ENCODE measurements at places on chromosomes 12 and 14.
A peak's percentile ranks its signal among the peaks of the same experiment; 100 is the strongest.

DNA sequence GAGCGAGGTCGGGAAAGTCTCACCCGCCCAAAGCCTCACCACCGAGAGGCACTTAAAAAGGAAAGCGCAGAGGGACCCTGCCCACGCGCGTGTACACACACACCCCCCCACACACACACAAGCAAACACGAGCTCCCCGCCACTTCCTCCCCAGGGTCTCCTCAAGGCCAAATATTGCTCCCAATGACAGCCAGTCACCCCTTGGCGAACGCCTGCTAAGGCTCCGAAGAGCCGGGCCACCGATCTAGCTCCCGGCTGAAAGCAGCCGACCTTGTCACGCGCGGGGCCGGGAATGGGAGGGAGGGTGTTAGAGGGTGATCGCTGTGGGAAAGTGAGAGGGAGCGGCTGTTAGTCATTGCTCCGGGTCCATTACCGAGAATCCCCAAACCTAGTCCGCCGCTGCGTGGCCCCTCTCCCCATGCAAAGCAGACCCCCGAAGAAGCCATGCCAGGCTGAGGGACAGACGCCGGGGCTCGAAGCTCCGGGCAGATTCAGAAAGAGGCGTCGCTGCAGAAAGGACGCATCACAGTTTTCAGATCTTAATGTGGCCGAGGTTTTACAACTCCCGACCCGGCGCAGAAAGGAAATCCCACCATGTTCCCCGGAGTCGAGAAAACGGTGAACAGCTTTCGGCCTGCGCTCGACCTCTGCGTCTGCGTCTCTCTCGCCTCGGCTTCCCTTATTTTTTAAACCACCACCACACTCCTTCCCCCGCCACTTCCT, 2.6 kb downstream of the BMP4 start:
- DNase-seq, result no peak

DNA sequence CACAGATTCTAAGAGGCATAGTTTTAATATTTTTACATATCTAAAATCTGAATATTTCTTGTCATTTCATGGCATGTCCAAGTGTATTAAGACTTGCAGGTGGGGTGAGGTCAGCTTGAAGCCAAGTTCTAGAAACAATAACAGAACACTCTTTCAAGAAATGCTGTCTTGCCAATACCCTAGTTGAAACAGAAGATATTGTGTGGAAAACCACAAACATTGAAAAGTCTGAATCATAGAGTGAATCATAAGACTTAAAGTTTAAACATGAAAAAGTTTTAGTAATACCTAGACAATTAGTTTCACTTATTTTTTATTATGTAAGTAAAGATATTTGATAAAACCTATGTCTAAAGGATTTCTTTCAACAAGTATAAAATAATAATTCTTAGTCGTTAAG, 191.5 kb upstream of the CAND1 start:
- DNase-seq, result no peak

DNA sequence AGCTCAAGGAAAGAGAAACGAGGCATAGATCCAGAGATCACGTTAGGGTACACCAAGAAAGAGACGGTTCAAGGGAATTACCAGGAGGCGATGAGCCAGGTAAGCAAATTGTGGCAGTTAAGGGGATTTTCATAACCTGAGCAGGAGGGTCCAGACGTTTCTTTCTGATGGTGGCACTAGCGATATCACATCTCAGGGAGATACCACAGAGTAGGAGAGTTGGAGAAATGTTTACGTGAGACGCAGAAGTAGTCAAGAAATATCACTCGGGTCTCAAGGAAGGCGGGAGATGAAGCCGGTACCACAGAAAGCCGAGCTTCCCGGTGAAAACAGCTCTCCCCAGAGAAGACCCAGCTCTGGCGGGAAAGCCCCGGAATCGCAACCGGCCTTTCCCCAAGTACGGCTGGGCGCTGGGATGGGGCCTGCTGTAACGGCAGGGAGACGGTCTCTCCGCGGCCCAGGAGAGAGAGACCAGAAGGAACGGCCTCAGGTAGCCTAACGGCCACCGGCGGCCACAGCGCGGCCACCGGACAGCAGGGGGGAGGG, 485 bp downstream of the SENP1 start:
- DNase-seq, result peak; percentile 28

GRCh38 chr12:107325075-107325608, 231.8 kb upstream of the CRY1 start:
- no peak for DNase-seq

DNA sequence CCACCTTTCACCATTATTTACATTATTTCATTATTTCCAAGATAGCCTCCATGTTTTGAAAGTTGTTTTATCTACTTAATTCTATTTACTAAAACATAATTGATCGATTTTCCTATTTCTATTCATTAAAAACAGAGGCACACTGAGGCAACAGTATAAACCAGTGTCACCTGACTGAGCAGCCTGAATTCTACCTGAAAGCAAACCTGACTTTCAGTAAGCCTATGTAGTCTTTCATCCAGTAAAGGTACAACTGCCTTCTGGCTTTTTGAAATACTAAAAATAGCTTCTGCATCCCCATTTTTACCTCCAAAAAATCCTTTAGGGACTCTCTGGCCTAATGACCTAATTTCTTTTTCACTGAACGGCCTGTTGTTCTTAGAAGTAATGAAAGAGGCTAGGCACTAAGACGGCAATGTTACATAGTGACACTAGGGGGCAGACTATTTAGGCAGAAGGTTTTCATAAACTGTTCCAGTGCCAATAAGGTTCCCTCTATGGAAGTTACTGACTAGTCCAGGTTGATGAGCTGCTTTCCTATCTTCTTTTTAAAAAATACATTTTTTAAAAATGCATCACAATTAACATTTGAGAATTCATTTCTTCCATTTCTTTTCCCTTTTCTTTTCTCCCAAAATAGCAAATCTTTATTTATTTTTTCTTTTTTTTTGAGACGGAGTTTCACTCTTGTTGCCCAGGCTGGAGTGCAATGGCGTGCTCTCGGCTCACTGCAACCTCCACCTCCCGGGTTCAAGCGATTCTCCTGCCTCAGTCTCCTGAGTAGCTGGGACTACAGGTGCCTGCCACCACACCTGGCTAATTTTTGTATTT, 17.5 kb downstream of the ANAPC5 start:
- no peak for DNase-seq

GRCh38 chr14:61499991-61500390, 178.6 kb downstream of the PRKCH start:
- DNase-seq, result no peak

GRCh38 chr12:2691345-2692071, 103.3 kb upstream of the FKBP4 start:
- no peak for DNase-seq

DNA sequence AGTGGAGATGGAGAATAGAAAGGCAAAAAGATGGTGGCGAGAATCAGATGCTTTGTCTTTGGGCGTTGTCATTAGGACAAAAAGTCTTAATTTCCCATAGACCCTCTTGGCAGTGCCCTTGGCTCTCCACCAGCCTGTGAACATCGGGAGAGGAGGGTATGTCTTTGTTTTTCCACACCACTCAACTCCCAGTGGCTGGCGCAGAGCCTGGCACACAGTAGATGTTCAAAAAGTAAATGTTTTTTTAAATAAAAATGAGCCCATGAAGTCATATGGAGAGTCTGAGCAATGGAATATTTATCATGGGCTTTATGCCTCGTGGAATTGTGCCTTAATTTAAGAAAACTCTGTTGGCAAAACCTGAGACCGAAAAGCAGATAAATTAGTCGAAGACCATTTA, 90.4 kb downstream of the SRGAP1 start:
- DNase-seq, result no peak

DNA sequence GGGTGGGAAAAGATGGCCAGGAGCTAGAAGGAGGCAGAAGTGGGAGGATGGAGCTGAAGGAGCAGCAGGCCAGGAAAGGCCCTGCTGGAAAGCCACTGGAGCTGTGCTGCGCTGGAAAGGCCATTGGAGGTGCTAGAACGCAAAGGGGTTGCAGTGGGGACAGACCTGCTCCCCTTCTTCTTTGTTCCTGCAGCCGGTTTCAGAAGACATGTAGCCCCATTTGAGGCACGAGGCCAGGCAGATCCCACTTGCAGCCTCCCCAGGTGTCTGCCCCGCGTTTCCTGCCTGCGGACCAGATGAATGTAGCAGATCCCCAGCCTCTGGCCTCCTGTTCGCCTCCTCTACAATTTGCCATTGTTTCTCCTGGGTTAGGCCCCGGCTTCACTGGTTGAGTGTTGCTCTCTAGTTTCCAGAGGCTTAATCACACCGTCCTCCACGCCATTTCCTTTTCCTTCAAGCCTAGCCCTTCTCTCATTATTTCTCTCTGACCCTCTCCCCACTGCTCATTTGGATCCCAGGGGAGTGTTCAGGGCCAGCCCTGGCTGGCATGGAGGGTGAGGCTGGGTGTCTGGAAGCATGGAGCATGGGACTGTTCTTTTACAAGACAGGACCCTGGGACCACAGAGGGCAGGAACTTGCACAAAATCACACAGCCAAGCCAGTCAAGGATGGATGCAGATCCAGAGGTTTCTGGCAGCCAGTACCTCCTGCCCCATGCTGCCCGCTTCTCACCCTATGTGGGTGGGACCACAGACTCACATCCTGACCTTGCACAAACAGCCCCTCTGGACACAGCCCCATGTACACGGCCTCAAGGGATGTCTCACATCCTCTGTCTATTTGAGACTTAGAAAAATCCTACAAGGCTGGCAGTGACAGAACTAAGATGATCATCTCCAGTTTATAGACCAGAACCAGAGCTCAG, 2.3 kb upstream of the GPR162 start:
- DNase-seq, result no peak

- DNase-seq, result no peak
Measured at GRCh38 chr12:68977335-68977734, 44.4 kb upstream of the CPM start.

- DNase-seq, result no peak
Measured at GRCh38 chr12:102468261-102468915, 12.0 kb downstream of the IGF1 start.

GRCh38 chr14:68879841-68880575, 87.1 kb upstream of the ZFP36L1 start:
- DNase-seq, result no peak

DNA sequence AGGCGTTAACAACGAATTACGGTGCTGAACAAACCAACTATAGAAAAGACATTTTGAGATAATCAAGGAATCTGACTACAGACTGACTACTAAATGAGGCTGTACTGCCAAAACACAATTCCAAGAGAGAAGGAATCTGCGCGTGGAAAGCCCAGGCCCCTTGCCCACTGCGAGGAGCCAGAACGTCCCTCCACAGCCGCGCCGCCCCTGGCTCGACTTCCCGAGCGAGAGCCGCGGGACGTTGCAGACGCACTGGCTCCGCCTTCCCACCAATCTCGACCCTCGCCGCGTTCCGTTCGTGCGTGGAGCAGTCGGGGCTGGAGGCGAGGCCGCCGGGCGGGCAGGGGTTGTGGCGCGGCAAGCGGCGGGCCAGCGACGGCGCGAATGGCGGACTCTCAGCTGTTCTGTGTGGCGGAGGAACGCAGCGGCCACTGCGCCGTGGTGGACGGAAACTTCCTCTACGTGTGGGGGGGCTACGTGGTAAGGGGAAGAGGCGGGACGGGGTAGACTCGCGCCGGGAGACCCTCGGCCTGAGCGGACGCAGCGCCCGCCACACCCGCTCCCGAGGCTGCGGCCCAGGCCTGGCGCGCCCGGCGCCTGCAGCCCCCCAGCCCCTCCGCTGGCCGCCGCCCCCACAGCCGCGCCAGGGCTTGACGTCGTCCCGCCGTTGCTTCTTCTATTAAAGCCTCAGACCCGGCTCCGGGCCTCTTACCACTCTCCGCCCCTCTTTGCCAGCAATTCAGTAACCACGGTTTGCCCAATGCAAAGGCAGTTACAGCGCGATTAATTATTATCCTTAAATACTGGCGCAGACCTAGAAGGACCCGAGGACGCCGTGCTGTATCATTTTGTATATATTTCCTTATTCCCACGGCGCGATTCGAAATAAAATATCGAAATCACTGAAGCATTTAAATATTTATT, at the start of gene KLHDC1:
Gene KLHDC1, plus strand, starts transcription at position 310 of the 924 bp plus-strand sequence. Its CDS starts 75 bp downstream, at position 385.
- DNase-seq, result peak; percentile 56

GRCh38 chr14:31232081-31232480, 24.5 kb upstream of the HECTD1 start:
- no peak for DNase-seq

GRCh38 chr14:102918438-102918837, 4.0 kb upstream of the AMN start:
- DNase-seq, result no peak

DNA sequence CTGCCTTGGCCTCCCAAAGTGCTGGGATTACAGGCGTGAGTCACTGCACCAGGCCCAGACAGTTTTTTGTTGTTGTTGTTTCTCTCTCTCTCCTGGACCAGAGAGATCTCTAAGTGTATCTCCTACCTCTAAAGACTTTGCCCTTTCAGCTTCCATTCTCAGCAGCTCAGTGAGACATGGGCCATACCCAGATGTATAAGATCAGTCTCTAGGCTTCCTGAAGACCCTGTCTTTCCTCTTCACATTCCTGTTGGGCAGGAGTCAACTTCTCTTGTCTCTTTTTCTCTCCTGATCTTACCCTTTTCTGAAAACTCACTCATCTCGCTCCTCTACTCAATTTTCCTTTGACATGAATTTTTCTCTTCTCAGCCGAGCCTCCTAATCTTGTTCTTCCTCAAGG, 42.0 kb downstream of the KCNK13 start:
- no peak for DNase-seq

GRCh38 chr12:14454098-14454907, 88.8 kb downstream of the ATF7IP start:
- DNase-seq, result no peak

GRCh38 chr14:99716091-99716849, 32.2 kb downstream of the CYP46A1 start:
- no peak for DNase-seq

- DNase-seq, result no peak
Measured at GRCh38 chr12:48069241-48069640, 36.6 kb downstream of the SENP1 start.

DNA sequence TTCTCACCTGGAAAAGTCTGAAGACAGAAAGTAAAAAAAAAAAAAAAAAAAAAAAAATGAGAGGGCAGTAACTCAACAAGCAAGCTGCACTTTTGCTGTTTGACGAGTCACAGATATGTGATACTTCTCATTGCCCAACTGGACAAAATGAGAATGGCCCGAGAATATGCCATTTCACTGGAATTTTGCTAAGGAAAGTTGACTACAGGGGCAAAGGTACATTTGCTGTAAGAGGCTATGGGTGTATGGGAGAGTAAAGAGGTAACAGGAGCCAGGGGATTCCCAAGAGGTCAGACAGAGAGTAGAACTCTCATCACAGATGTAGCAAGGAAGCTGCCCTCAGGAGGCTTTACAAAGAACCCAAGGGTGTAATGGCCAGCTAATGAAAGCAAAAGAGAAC, 22.9 kb downstream of the KIF21A start:
- no peak for DNase-seq

GRCh38 chr12:117875744-117876435, 92.9 kb downstream of the KSR2 start:
- DNase-seq, result no peak

GRCh38 chr14:97731800-97732199, 934.6 kb downstream of the VRK1 start:
- DNase-seq, result no peak

GRCh38 chr14:33363682-33364081, 425.0 kb downstream of the NPAS3 start:
- DNase-seq, result no peak

Measured in stimulated activated CD8-positive, alpha-beta memory T cell treated with anti-CD3 and anti-CD28 coated beads, Interleukin-2, amount 100 ng/mL, for 1 hour (primary cell).